Cerebellar cortex (tissue), 1 donor: ENCODE measurements at places on chromosomes 1 and 21.

DNA sequence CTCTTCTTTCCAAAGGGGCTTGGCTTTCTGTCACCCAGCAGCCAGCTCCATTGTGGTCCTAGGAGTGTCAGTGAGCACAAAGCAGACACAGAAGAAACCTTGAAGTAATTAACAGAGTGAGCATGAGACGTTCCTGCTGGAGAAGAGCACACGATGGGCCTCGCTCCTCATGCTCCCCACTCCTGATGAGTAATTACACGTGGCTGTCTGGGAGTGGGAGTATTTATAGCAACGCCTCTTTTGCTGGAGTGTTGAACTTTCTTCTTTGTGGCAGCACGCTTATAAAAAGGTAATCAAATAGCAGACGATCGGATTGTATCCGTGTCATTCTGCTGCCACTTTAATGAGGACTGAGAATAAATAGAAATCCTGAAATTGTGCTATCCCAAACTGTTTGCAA is 185.8 kb downstream of the CAMTA1 start:
- no peak for DNase-seq

DNA sequence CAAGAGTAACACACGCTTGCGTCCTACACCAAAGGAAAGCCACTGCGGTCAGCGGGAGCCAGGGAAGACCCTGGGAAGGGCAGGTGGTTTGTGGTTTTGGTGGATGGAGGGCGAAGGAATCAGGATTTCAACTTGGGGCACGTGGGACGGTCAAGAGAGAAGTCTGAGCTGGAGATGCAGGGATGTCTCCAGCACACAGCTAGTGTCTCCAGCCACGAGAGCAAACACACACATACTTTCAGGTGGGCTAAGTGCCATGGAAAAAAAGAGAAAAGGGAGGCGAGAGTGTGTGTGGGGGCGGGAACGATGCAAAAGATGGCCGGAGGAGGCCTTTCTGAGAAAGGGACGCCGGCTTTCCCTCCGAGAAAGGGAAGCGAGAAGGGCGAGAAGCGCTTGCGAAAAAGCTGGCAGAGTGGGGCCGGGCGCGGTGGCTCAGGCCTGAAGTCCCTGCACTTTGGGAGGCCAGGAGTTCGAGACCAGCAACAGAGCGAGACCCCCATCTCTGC is 1.4 kb upstream of the SRRM1 start:
- DNase-seq, result peak; percentile 24

- DNase-seq, result no peak
These were observed 68.7 kb downstream of the ALPL start for GRCh38 chr1:21577933-21578332.

DNA sequence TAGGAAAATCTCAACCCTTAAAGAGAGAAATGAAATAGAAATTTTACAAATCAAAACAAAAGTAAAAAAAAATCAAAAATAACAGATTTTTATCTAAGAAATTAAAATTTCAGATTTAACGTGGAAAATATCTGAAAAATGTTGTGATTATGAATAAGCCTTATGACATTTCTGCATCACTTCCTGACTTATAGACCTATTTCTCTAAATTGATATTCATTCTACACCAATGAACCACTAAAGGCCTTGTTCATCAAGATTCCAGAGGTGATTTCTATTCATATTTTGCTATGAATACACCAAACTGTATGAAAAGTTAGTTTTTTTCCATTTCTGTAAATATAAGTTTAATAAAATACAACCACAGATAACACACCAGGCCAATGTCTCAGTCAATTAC is 261.5 kb downstream of the SMYD3 start:
- DNase-seq, result no peak

GRCh38 chr1:17873007-17873675 is 118.0 kb downstream of the ACTL8 start:
- peak; percentile 61 for DNase-seq

GRCh38 chr1:218965821-218966220 is 207.9 kb upstream of the LYPLAL1 start:
- DNase-seq, result no peak

DNA sequence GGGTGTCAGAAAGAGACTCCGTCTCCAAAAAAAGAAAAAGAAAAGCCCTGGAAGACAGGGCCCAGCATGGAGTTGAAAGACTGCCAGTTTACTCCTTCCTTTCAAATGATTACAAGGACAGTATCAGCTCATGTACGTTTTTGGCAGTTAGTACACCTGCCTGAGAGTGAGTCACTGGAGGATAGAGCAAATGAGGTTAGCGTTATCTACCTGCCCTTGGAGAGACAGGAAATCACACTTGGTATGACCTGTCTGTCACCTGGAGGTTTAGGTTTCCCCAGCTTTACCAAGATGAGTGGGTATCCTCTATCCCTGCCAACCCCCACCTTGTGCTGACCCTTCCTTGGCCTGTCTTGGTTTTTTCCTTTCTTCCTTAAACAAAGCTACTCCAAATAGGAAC is 96.8 kb upstream of the BMP8A start:
- no peak for DNase-seq

DNA sequence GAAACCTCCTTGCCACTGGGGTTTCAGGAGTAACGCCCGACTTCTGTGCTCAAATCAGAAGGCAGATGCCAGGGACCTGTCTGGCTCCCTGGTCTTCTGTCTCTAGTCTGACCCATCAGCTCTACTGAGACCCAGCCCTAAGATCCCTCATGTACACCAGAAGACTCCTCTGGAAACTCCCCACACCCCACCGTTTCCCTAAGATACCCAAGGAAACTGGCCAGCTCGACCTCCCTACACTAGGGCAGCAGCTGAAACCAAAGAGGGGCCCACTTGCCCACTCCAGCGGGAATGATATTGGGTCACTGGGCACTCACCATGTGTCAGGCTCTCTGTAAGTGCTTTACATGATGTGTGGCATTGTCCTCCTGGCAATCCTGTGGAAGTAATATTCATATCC is 469 bp upstream of the S100A16 start:
- no peak for DNase-seq
